ENCODE measurements at places on chromosomes 6 and 20. TPM values are rescaled to one million over a fixed set of nuclear protein-coding genes. Genes with fewer than 3 reads are reported as not detected.

VARS1 gene
- 61.8 TPM for total RNA-seq

OR2J3 gene
- total RNA-seq: not detected

UBD gene
- 0.93 TPM for total RNA-seq

REM1 gene
- total RNA-seq: not detected

Measured in A549 treated with DMSO at 1 μM for 4 hours (cell line).